ENCODE measurements at places on chromosomes 3 and 15. TPM values are rescaled to one million over a fixed set of nuclear protein-coding genes. Genes with fewer than 3 reads are reported as not detected.

DNA sequence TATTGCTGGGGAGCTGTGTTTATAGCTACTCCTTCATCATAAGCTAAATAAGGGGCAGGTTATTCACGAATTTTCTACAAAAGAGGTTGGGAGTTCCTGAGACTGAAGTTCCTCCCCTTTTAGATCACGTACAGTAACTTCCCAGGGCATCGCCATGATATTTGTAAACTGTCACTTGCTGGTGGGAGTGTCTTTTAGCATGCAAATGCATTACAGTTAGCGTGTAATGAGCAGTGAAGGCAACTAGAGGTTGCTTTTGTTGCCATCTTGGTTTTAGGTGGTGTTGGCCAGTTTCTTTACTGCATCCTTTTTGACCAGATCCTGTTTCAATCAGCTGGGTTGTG, 64.4 kb downstream of the IL12A start:
- DNase-seq, result no peak

- DNase-seq, result no peak
Observed at GRCh38 chr15:98714922-98715321, 66.6 kb downstream of the IGF1R start.

Gene ASB14
- total RNA-seq, result not detected

DNA sequence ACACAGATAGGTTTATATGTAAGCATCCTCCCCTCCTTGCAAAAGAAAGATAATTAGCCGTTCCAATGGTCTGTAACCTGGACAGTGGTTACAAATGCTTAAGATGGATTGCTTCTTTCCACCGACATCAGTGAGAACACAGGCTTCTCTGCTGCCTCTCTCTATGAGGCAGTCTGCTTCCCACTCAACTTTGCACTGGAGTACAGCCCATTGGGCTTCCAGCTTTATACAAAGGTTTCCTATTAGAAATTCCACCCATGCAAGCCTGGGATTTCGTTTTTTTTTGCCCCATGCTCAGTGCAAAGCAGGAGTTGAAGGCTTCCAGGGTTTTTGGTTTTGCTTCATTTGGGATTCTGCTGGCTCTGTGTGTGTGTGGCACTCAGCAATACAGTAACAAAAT, 47.3 kb upstream of the C3orf22 start:
- peak; percentile 2 for DNase-seq

DNA sequence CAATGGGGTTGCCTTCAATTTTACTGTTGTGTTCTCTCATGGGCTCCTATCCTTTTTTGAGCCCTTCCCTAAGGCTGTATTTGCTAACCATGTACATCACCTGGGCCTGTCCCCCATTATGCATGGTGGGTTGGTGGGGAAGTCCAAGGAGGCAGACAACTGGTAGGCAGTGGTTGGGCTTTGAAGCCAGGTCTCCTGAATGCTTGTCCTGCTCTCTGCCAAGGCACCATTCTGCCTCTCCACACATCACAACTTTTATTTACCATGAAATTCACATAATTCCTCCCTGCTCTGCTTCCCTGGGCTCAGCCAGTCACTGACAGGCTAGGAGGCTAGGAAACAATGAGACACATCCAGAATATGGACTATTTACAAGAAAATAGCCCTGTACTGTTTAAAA, 41.0 kb upstream of the COPB2 start:
- DNase-seq, result no peak

Gene ABHD6
- total RNA-seq, result 30.1 TPM

DNA sequence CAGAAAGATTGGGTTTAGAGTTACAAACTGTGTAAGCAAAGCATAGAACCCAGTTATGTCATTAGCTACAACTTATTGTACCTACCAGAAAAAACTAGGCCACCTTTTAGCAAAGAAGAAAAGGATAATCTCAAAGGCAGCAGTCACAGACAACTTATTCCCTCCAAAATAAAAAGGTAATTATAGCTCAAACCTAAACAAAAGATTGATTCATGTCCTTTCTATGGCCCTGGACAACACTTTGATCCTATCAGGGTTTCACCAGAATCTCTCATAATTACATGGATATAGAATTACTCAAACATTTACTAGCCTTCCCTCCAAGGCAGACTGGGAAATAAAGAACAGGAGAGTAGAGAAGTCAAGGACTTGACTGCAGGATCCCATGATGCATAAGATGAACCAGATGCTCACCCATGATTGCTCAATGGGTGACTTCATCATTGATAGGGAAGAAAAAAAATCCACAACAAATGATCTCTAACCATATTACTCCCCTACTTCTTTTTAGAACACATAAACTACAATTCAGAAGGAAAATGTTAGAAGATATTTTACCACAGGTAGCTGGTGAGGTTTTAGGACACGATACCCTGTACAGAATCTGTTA, 17.4 kb downstream of the DET1 start:
- no peak for DNase-seq

DNA sequence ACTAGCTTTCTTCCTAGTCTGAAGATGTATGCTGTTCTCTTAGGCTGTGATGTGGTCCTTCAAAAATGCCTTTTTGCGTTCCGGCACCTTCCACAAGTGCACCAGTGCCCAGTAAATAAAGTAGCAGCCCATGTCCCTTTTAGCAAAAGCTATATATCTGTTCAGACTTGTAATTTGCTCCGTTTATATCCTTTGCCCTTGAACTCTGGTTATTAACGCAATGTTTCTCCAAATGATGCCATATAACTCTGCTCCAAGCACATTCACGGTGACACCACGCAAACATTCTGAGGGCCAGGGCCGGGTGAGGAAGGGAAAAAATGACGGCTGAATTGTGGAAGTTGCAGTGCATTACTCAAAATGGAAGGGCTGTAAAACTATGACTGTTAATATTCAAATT, 1001.1 kb upstream of the NR2F2 start:
- no peak for DNase-seq

GRCh38 chr15:52143873-52144272, 31.3 kb upstream of the BCL2L10 start:
- DNase-seq, result no peak
